ENCODE measurements at places on chromosomes 13 and 19.

DNA sequence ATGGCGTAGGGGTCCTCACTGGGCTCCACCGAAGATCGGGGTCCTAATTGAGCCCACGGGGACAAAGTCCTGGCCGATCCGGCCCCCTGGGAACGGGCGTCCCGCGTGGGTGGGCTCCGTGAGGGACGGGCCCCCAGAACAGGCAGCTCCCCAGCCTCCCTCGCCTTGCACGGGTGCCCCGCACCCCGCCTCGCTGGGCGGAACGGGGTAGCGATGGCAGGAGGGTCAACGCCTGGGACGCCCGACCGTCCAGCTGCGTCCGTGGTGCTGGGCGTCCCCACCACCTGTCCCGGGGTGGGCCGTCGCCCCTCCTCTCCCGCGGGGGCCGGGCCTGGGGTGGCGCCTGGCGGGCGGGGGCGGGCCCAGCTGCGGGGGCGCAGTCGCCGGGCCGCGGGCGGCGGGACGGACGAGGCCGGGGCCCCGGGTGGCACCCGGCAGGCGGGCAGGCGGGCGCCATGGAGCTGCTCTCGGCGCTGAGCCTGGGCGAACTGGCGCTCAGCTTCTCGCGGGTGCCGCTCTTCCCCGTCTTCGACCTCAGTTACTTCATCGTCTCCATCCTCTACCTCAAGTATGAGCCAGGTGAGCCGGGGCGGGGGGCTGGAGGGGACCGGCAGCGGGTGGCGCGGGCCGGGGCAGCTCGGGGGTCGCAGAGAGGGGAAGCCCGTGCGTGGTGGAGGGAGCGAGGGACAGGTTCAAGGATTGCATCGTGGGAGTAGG is at the start of gene TMEM38A:
Gene TMEM38A (plus strand): TSS at position 377 of the 717 bp plus-strand sequence. CDS start 79 bp downstream, at position 456.
- DNase-seq: peak; percentile 4

- no peak for DNase-seq
Observed at GRCh38 chr19:47421844-47422395, 2.6 kb upstream of the MEIS3 start.

DNA sequence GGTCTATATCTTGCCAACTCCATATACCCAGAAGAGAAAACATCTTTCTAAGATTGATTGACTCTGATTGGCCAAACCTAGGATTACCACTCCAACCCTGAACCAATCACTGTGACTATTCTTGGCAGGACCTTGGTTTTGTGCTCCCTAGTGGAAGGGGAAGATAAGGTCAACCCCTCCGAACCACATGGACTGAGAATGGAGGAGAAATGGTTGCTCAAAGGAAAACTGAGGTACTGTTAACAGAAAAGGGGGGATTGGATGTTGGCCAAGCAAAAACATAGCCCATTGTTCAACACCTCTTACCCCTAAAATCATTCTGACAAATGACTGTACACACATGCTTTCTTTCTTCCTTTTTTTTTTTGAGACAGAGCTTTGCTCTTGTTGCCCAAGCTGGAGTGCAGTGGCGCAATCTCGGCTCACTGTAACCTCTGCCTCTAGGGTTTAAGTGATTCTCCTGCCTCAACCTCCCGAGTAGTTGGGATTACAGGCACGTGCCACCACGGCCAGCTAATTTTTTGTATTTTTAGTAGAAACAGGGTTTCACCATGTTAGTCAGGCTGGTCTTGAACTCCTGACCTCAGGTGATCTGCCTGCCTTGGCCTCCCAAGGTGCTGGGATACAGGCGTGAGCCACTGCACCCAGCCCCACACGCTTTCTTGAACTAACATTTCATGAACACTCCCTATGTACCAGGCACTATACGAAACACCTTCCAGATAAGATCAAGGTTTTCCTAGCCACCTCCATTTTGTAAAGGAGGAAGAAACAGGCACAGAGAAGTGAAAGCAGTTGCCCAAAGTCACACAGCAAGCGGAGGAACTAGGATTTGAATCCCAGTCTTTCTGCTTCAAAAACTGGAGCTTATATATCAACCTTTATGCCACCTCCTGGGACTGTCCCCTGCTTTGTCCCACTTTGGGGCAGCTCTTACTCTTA is 6.5 kb downstream of the MEIOSIN start:
- no peak for DNase-seq

GRCh38 chr19:45924891-45925447 is 10.4 kb upstream of the NANOS2 start:
- no peak for DNase-seq

DNA sequence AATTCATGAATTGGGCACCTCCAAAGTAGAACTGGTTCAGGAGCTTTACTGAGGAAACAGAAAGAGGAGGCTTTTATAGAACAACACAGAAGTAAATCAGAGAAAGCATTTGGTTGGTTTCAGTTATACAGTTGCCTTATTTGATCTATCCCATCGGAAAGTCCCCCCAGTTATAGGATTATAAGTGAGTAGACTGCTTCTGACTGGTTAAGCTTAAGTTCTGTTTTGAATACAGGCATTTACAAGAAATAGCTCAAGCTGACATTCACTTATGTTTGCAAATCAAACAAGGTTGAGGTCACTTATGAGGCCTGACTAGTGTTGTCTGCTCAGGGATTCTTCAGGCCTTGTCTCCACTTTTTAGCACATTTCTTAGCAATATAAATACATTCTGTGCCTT is 857.4 kb downstream of the EFNB2 start:
- DNase-seq: no peak

GRCh38 chr19:35011091-35011689 is 11.1 kb downstream of the GRAMD1A start:
- DNase-seq: no peak

- DNase-seq: no peak
Observed at GRCh38 chr19:55273978-55274707, 5.8 kb downstream of the HSPBP1 start.

DNA sequence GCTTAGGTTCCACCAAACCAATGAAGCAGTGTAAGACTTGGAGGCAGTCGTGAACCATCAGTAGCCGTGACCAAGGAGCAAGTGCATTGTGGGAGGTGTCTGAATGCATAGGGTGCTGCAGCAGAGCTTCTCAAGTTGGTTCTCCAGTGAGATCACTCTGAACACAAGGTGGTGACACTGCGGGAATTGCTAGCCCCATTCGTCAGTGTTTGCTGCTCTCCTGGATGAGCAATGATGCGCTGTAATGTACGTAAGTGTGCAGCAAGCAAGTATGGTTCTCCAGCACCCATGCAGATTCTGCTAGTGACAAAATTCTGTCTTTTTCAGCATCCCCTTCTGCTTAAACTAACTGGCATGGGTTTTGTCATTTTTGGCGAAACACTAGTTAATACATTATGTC is 97.6 kb upstream of the HTR2A start:
- DNase-seq: no peak

DNA sequence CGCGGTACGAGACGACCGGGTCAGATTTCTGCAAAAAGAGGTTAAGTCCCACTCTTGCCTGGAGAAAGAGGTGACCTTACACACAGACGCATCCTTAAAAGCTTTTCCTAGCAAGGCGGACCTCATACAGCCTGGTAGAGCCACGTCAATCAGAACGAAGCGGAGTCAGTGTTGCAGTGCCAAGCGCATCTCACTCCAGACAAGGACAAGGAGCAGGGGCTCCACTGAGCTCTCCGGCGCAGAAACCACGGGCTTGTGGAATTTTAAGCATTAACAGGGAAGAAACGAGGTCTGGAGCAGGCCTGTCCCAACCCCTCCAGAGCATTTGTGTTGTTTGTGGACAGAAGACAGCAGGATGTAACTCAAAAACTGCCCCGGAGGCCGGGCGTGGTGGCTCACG is 7.1 kb downstream of the EEF2 start:
- no peak for DNase-seq

DNA sequence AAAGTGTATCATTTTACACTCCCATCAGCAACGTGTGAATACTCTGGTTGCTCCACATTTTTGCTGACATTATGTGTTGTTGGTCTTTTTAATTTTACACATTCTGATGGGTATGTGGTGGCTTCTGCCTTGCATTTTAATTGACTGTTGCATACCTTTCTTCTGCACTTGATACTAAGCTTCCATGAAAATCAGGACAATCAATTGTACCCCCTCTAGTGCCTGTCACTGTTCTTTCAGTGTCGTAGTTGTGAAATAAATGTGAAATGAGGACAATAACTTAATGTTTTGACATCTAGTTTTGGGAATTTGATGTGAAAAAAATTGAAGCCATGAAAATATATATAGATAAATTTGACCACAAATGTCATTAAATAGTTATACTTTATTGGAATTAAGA is 6.7 kb downstream of the IFT88 start:
- DNase-seq: no peak

- no peak for DNase-seq
Observed at GRCh38 chr13:100954430-100955305, 280.1 kb upstream of the TMTC4 start.

DNA sequence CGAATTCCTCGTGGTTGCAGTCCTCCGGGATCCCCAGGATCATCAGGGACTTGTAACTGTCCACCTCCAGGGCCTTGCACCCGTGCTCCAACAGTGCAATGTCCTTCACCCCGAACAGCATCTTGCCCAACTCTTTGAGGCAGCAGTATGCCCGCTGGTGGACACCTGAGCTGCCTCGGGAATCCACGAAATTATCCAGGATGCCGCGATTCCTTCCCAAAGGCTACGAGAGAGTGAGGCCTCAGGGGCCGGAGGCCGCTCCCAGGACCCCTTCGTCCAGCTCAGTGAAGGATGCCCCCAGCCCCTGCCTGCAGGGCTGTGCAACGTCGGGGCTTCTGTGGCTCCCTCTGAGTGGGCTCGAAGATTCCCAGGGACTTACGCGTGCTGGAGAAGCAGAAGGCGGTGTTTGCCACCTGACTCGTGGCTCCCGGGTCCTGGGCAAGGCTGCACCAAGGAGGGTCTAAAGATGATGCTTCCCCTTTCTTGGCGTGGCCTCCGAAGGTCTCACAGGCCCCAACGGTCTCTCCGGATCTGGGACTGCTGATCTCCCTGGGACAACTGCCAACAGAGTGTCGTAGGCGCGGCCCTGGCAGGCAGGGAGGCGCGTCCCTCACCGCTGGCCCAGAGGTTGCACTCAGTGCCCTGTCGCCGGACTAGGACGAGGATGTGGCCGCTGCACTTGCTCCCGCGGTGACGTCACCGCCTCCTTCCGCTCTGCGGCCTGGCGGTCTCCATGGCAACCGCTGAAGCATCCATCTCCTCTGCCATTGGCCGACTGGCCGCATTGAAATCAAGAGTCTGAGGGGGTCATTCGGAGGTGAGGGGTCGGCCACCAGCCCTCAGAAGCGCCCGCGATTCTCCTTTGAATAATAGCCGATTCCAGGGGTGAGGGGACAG is at the start of gene PNMA8C:
Gene PNMA8C (minus strand): TSS at position 698 of the 897 bp plus-strand sequence. CDS start 577 bp downstream, at position 121.
- peak; percentile 42 for DNase-seq

DNA sequence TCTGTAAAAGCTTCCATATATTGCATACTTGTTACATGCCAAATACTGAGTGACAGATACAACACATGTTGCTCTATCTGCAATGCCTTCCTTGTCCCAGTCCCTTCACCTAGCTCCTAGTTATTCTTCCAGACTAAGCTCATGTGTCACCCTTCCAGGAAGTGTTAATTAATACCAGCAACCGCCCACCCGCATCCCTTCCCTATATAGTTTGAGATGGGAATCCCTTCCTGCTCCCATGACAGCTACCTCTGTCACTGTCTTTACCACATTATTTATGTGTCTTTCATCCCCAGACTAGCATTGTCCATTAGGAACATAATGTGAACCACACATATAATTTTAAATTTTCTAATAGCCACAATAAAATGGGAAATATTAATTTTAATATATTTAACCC is 49.5 kb upstream of the FRY start:
- DNase-seq: no peak

DNA sequence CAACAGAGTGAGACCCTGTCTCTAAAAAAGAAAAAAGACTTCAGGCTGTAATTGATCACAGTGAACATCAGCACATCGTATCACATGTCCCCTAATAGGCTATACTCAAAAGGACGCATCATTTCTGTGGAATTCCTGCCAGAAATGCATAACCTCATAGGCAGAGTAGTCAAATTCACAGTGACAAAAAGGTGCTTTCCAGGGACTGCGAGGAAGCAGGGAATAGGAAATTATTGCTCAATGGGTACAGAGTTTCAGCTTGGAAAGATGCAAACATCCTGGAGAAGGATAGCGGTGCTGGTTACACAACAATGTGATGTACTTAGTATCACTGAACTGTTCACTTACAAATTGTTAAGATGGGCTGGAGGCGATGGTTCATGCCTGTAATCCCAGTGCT is 41.1 kb upstream of the MRI1 start:
- DNase-seq: no peak

DNA sequence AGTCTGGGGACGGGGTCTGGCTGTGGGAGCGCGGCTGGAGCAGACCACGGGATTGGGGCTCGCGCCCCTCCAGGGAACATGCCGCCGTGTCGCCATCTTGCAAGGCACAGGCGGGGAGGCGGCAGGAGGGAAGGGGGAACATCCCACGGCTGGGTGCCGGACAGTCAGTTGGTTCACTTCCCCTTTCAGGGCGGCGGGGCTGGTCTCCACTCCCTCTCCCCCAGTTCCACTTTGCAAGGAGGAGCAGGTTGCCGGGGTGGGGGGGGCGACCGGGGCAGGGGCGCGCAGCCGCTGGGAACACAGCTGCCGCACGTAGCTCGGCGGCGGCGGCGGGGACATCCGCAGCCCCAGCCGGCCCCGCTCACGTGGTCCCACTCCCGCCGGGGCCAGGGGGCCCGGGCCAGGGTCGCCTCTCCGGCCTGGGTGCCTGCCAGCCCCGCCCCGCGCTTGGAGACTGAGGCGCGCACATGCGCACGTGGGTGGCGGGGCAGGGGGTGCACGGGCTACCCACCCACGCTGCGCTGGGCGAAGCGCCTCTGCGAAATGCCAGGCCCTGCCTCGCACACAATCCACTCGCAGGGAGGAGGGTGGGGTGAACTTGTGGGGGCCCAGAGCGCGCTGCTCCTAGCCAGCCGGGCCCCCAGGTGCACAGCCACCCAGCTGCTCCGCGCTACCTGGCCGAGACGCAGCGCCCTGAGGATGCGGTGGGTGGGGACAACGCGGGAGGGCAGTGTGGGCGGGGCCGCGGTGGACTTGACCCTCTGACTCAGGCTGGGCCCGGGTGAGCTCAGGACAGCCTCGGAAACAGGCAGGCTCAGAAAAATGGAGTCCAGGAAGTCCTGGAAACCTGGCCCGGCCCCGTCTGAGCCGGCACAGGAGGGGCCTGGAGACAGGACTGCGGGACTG is 6.4 kb downstream of the KLF16 start:
- DNase-seq: peak; percentile 49

- no peak for DNase-seq
Observed at GRCh38 chr13:83895994-83896580, 13.8 kb upstream of the SLITRK1 start.

DNA sequence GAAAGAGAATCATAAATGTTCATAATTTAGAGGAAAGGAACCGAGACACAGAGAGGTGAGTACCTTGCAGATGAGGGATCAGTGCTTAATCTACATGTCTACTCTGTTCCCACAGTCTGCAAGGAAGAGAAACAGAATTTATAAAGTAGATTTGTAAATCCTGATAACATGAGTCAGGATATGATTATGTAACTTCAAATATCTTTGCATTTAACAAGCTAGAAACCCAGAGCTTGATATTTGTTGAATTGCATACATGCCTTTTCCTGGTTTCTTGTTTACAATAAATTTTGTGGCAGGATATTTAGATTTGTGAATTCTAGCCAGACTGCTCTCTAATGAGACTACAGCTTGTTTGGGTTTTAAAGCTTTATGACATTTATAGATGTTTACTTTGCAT is 219.2 kb downstream of the ENOX1 start:
- no peak for DNase-seq

GRCh38 chr19:38034492-38034860 is 127.5 kb downstream of the SIPA1L3 start:
- no peak for DNase-seq

GRCh38 chr13:43315522-43315921 is 292.1 kb downstream of the DNAJC15 start:
- DNase-seq: no peak

GRCh38 chr19:47036097-47036651 is 12.2 kb downstream of the TMEM160 start:
- no peak for DNase-seq
